ENCODE measurements at places on chromosomes 2 and 18.
A peak's percentile ranks its signal among the peaks of the same experiment; 100 is the strongest.

- DNase-seq: no peak
Observed at GRCh38 chr2:181095486-181095885, 115.1 kb downstream of the UBE2E3 start.

DNA sequence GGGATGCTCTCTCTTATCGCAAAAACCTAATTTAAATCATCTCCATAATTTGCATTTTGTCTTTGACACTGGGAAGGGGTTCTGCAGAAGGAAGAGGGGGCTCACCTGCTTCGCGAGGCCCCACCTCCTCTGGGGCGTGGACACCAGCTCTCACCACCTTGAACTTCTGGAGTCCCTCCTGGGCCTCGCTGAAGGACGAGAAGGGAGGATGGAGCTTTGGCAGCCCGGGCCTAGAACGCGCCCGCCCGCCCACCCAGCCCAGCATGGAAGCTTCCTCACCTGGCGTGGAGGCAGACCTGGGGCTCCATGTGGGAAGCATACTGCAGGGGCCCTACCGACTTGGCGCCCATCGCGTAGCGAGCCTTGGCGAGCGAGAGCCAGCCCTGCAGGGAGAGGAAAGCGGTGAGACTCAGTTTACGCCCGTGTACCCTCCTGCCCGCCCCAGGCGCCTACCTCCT lies 1.1 kb upstream of the IMP4 start:
- no peak for DNase-seq

GRCh38 chr2:37564356-37564755 lies 107.1 kb downstream of the CDC42EP3 start:
- peak; percentile 58 for DNase-seq

GRCh38 chr18:13401404-13401803 lies 182.8 kb downstream of the LDLRAD4 start:
- no peak for DNase-seq

- DNase-seq: no peak
Observed at GRCh38 chr2:39834426-39834825, 55.4 kb upstream of the THUMPD2 start.

DNA sequence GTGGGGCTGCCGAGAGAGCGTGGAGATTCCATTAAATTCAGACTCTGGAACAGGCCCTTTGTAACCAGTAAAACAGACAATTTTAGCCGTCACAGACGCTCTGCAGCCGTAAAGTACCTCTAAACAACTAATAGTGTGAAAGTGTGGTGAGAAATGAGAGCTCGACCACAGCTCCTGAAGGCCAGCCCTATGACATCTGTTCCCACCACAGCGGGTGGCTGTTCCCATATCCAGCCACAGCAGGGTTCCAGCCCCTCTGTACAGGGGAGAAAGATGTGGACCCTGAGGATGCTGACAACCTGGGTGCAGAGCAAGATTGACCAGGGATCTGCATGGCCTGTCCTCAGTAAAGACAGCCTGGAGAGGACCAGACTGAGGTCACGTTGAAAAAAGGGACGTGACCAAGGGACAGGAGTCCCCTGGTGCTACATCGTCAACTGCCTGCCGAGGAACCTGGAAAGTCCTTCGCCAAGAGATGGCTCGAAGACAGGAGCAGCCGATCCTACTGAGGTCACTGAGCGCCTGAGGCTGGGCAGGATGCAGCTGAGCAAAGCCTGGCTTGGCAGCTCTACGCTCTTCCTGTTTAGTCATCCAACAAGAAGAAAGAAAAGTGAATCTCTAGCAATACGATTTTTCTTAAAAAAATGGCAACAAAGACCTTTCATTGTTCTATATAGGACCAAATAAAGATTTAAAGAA lies 831.7 kb downstream of the RNF144A start:
- DNase-seq: no peak

- no peak for DNase-seq
Observed at GRCh38 chr18:23712445-23712844, 23.2 kb downstream of the LAMA3 start.

GRCh38 chr2:235940330-235940729 lies 227.9 kb downstream of the GBX2 start:
- no peak for DNase-seq

- DNase-seq: no peak
Observed at GRCh38 chr2:176178757-176179295, 9.6 kb upstream of the HOXD1 start.

- no peak for DNase-seq
Observed at GRCh38 chr18:70169747-70170146, 35.7 kb downstream of the RTTN start.

DNA sequence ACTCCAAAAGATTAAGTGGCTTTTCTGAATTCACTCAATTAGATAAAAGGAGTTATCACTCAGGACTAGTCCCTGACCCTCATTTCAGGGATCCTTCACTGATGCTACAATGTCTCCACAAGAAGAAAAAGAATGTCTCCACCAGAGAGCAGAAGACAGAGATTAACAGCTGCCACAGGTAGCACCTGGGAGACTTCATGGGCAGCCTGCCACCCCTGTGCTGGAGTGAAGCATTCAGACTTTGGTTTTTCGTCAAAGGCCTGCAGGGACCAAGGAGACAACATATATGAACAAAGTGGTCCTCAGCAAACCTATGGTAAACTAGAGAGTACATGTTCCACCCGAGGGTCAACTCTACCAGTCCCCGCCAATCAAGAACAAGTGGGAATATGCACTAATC lies 197.0 kb upstream of the ACVR2A start:
- DNase-seq: no peak

- DNase-seq: no peak
Observed at GRCh38 chr2:24082787-24083566, 1.7 kb downstream of the TP53I3 start.

DNA sequence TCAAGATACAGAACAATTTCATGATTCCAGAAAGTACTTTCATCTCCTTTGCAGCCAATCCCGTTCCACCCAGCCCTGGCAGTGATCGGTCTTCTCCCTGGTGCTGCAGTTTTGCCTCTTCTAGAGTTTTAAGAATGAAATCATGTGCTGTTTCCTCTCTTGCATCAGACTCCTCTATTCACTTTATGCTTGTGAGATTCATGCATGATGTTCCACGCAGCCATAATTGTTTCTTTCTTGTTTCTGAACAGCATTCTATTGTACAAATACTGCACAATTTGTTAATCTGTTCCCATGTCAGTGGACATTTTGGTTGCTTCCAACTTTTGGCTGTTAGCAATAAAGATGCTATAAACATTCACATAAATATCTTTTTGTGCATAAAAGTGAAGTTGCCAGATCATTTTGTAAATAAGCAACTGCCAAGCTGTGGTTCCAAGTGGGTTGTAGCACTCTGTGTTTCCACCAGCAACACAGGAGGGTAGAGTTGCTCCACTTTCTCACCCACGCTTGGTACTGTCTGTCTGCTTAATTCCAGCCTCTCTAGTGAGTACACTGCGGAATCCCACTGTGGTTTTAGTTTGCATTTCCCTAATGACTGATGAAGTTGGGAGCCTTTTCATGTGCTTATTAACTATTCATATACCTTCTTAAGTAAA lies 104.5 kb downstream of the TWIST2 start:
- DNase-seq: no peak

GRCh38 chr18:77207540-77207939 lies 42.1 kb upstream of the GALR1 start:
- peak; percentile 13 for DNase-seq

- DNase-seq: no peak
Observed at GRCh38 chr2:55049821-55050099, 491 bp downstream of the RTN4 start.

Data from NCI-H748 treated with DMSO at 0.1 percent for 48 hours (cell line).